ENCODE measurements at places on chromosomes 11 and 22.

DNA sequence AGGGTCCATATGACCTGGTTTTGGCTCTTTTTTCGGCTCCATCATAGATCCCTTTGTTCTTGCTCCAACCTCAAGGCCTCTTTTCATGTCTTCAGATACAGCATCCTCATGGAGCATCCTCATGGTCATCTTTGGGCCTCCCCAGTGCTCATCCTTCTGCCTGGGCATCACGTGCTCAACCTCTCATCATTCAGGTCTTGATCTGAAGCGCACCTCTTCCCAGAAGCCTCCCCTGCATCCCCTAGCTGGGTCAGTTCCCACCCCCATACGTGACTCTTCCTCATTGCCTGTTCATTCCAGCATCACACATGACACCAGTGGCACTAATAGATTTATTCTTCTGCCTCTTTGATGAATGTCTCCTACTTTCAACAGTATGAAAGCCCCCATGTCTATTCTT is 192.2 kb downstream of the MIAT start:
- DNase-seq: no peak

GRCh38 chr11:106137061-106137460 is 59.6 kb downstream of the AASDHPPT start:
- peak; percentile 28 for DNase-seq

DNA sequence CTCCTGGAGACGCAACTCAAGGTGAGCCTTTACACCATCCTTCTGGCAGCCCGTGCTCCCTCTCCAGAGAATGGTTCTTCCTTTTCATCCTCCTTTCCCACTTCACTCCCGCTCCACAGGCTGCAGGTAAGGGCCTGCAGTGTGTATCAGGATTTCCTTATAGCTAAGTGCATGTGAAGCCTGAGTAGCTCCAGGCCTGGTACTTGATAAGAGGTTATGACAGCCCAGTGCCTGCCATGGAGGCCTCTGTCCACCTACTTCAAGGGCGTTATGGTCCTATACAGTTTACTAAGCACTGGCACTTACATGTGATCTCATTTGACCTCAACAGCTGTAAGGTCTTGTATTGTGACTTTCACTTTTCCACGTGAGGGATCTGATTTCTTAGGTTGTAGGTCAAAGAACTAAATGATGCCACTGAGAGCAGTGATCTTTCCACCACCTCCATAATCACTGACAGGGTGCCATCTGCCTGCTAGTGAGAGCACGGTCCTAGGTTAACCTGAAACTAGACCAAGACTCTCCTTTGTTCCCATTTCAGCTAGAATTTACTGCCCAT is 18.1 kb downstream of the SSH3 start:
- DNase-seq: no peak

GRCh38 chr22:48438800-48439559 is 1388.7 kb downstream of the BRD1 start:
- no peak for DNase-seq

DNA sequence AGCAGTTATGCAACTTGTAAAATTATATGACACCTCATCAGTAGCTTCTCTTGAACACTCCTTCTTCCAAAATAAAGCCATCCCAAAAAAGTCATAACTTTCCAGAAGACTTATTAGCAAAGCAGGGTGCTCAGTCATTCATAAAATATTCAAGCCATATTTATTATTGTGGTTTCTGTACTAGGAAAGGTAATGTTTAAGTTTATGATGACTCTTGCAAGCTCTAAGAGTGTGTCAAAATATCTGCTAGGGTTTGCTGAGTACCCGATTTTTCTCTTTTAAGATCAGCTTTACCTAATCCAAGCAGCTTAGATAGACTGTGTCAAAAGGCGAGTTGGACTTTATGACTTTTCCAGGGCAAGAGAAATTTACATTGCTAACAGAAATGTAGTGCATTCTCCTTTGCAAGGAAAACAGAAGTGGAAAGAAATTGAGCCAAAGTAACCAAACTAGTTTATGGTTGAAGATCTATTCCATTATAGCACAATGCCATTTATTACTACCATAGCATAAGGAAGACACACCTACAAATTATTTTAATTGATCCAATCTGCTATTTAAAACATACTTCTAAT is 98.0 kb upstream of the SOX6 start:
- DNase-seq: peak; percentile 15

DNA sequence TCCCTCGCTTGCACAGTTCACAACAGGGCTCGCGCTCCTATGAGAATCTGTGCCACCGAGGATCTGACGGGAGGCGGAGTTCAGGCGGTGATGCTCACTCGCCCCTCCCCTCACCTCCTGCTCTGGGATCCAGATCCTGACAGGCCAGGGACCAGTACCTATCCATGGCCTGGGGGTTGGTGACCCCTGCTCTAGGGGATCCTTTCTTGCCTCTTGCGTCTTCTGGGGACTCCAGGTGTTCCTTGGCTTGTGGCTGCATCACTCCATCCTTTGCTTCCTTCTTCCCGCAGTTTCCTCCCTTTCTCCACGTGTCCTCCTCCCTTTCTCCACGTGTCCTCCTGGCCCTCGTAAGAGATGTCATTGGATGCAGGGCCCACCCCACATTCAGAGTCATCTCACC is 30.6 kb upstream of the KRTAP5-7 start:
- no peak for DNase-seq

DNA sequence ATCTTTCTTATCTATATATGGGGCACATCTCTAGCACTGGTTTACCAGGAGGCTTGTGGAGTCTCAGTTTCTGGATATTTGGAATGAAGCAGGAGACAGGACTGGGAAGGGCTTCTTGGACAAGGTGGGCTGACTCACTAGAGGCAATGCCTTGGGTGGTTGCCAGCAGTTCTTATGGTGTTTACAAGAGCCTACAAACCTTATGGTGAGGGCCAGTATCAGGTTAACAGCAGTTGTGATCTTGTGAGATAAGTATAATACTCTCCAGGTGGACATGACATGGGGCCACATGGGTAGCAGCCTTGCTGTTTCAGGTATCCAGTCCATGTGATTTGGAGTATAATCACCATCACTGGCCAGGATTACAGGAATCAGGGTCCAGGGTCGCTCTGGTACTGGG is 10.2 kb downstream of the FUT4 start:
- peak; percentile 63 for DNase-seq

DNA sequence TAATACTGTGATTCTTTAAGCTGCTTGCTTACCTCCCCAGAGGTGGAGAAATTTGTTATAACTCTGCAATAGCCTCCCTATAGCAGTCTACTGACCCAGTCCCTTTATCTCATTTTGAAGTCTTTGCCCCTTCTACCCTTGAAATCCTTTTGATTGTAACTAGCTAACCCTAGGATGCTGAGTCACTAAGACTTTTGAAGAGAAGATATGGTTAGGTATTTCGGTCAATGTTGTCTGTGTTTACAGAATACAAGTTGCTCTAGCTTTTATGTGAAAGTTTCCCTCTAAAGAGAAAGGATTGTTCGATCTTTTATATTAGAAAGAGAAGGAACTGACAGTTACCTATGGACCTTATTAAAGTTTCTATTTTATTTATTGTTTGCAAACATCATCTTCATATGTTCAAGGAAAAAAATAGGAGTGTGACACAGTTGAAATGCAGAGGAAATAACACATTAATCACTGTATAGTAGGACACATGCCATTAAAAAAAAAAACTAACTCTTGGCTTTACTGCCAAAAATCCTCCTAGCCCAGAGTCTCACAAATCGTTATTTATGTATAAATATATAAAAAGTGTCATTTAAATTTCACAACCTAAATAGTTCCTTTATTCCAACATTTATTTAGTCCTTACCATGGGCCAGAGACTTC is 3.1 kb downstream of the HYLS1 start:
- no peak for DNase-seq

- DNase-seq: peak; percentile 79
These were observed 814 bp downstream of the NPAS4 start for GRCh38 chr11:66421492-66422205.

- DNase-seq: no peak
These were observed 339.2 kb downstream of the TENM4 start for GRCh38 chr11:79101656-79102055.

DNA sequence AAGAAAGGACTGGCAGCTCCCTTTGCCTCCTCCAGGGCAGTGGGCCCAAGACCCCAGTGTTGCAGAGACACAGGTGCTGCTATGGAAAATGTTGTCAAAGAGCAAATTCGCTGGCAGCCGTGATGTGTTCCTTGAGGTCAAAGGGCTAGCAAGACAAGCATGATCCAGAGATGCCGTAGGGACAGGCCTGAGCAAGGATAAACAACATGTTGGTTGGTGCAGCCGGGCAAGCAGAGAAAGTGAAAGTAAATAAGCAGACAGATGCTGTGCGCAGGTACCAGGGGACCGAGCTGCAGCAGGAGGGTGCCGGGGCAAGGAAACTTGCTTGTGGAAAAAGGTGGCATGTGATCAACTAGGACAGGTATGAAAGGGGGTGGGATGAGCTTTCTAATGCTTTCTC is 125.5 kb upstream of the NECTIN1 start:
- no peak for DNase-seq

DNA sequence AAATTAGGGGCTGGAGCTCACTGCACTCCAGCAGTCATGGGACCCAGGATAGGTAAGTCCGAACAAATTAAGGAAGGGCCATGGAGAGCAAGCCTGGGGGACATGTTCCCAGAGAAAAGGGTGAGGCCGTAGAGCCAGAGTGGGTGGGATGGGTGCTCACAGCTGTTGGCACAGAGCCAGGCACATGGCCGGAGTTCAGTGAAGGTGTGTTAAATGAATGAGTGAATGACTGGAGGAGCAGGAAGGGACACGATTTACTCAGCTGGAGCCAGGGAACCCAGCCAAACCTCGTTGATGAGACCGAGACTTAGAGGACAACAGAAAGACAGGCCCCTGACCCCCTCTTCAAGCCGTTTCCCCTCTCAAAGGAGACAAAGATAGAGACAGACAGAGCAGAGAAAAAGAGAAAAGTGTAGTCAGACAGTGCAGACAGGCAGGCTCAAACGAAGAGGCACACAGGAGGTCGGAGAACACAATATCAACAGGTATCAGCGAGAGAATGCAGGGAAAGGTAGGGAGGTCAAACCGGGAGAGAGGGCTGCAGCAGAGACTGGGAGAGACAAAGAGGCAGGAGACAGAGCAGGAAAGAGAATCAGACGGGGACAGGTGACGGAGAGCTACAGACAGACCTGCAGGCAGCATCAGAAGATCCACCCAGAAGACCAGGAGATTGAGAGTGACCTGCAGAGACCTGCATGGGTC is 590 bp downstream of the SLCO2B1 start:
- no peak for DNase-seq

GRCh38 chr22:49257551-49257961 is 570.1 kb downstream of the BRD1 start:
- no peak for DNase-seq

DNA sequence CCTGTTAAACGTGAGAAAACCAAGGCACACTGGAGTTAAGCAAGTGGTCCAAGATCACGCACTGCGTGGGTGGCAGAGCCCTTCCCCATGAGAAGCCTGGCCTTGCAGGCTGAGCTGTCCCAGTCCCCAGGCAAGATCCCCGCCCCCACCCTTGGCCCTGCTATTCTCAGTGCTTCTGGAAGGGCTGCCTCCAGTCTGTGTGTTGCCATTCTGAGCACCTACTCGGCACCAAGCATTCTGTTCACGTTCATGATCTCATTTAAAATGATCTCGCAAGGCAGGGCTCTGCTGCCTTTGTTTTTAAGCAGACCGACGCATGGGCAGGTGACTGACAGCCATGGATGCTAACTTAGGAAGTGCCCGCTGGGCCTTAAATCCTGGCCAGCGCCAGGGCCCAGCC is 62.8 kb downstream of the PHF21B start:
- no peak for DNase-seq

DNA sequence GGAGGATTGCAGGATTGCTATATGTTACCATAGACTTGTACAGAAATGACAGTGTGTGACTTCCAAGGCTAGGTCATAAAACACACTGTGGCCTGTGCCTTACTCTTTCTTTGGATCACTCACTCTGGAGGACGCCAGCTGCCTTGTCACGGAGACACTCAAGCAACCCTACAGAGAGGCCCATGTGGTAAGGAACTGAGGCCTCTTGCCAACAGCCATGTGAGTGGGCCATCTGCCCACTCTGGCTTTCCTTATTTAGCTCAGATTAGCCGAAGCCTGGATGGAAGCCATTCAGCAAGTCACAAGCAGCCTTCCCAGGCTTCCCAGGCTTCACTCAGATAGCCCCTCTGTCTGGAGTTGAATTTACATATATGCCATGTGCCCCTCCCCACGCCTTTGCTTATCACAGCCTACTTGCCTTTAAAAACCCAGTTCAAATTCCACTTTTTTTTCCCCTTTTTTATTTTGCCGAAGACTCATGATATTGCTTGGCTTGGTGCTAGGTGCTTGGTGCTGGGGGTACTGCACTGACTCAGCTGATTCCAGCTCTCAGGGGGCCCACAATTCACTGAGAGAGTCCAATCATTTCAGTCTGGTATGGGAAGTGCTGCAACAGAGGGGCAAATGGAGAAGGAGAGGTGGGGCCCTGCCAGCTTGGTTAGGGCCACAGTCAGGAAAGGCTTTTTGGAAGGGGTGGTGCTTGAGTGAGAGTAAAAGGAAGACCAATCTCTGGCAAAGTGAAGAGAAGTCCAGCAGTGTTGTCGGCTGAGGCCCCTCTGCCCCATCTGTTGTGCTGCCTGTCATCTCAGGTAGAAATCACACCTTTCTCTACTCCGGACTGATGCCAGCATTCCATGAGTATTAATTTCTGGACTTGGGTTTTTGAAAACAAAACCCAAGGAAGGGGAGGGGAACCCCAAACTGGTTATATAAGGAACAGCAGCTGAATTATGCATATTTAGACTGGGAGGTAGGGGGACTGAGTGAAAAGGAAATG is 14.5 kb upstream of the P4HA3 start:
- DNase-seq: no peak

GRCh38 chr11:44445500-44446365 is 119.7 kb upstream of the CD82 start:
- peak; percentile 9 for DNase-seq

DNA sequence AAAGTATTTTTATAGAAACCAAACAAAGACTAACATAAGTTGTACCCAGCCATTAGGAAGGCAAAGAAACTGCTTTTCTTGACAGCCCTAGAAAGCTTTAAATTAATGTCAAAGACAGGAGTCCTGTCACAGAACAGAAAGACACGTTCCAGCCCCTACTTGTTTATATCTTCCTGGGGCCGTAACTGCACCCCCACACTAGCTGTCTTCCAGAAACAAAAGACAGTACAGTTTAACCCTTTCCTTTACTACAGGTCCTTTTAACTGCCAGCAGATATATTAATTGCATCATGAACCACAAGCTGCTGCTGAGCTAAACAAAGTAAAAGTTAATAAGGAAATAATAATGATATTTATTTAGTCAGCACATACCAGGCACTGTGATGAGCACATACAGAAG is 20.3 kb upstream of the CFAP300 start:
- no peak for DNase-seq

DNA sequence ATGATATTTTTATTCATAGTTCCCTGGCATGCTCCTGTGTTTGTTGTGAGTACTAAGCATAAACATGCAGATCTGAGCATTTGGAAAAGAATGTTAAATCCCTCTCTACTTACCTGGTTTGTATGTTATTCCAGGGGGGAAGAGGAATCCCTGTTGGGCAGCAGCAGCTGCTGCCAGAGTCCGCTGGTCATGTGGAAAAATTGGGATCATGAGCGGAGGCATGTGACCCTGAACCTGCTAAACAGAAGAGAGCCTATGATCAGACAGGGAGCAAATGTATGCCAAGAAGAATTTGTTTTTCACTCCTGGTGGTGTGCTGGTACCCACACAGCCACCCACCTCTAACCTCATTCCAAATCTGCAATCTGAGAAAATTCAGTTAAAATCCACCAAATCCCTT is 244.7 kb downstream of the SOX6 start:
- no peak for DNase-seq

- peak; percentile 57 for DNase-seq
These were observed at the start of gene PKNOX2 for GRCh38 chr11:125164422-125165110. Gene PKNOX2, plus strand, starts transcription at chr11:125164751. Its CDS starts 186,555 bp downstream, at chr11:125351306.

GRCh38 chr11:115874843-115875242 is 370.6 kb upstream of the CADM1 start:
- DNase-seq: no peak

GRCh38 chr22:40251106-40251505 is 73.4 kb downstream of the TNRC6B start:
- no peak for DNase-seq
